ENCODE measurements at places on chromosomes 1 and 21.

DNA sequence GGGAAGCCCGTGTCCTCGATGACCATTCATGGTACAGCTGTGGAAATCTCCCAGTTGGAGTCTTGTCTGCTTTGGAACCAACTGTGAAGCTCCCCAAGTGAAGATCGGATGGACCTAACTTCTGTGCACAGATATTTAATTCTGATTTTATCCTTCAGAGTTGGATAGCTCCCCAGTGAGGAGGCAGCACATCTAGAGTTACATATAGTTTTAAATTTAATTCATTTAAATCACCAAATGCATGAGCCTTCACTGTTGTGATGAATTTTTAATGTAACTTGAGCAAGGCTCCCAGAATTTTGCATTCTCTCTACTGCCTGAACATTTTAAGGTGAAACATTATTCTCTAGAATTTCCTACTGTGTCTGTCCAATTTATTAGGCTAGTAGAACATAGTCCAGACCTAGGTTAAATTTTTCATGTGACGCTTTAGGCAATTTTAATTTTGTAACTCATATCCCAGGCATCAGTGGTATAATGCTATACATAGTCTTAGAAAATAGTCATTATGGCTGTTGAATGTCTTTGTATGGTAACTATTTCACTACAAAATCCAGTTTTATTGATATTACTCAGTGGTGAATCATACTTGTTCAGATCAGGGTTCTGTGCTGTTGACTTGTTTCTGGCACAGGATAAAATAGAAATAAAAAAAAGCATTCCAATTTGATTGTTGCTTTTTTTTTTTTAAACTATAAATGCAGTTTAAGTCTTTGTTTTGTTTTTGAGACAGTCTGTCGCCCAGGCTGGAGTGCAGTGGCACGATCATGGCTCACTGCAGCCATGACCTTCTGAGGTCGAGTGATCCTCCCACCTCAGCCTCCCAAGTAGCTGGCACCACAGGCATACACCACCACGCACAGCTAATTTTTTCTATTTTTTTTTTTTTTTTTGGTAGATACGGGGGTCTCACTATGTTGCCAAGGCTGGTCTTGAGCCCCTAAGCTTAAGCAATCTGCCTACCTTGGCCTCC, 66.9 kb downstream of the PRDM2 start:
- DNase-seq = peak; percentile 76

DNA sequence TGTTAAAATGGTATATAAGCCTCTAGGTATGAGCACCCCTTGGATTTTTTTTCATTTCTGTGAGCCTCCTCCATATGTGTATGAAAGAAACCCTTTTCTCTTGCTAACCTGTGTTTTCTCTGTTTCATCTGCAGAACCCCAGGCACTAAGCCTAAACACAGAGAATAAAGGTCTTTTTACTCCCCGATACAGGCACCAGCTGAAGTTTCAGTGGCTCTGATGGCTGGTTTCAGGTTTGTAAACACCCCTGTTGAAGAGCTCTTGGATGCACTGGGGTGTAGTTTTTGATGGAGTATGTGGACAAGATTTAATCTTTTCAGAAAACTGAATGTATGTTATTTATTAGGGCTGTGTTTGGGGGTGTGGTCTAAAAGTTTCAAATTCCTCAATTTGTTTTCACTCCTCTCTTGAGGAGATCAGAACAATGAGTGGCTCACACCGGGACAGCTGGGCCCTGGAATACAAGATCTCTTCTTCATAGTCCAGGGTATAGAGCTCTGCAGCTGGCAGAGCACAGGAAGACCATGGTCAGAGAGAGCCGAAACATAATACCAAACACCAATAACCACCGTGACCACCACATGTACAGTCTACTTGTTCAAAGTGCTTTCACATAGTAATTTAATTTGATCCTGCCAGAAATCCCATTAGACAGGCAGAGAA, 50.2 kb upstream of the VTCN1 start:
- DNase-seq = no peak

DNA sequence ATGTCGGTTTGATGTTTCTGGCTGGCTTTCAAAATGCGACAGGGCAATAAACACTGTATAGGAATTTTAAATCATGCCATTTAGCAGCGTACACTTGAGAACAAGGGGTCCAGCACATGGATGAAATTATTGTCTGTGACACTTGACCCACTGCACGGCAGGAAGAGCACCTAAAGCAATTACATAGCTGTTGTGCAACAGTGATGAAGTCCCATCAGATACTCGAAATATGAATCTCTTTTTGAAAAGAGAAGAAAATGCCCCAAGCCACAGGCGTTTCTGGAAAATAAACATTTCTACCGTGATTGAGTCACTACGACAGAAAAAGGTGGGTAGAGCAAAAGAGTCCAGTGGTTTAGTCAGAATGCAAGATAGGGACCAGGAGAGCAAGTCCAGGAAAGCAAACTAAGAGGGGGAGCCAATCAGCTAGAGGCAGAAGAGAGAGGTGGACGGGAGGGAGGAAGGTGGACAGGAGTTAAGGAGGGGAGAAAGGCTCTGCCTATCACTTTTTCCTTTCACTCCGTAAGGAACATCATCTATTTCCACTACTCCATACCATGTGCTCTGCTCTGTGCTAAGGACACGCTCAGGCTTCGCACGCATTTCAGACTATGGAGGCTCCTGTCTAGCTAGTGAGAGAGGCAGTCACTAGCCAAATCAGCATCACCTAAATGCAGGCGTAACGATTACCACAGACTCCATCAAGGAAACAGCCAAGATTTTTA, 6.4 kb downstream of the DSCAM start:
- no peak for DNase-seq

GRCh38 chr1:99369154-99369553, 104.9 kb downstream of the PLPPR4 start:
- DNase-seq = no peak

GRCh38 chr1:154730986-154731489, 123.1 kb upstream of the ADAR start:
- no peak for DNase-seq

DNA sequence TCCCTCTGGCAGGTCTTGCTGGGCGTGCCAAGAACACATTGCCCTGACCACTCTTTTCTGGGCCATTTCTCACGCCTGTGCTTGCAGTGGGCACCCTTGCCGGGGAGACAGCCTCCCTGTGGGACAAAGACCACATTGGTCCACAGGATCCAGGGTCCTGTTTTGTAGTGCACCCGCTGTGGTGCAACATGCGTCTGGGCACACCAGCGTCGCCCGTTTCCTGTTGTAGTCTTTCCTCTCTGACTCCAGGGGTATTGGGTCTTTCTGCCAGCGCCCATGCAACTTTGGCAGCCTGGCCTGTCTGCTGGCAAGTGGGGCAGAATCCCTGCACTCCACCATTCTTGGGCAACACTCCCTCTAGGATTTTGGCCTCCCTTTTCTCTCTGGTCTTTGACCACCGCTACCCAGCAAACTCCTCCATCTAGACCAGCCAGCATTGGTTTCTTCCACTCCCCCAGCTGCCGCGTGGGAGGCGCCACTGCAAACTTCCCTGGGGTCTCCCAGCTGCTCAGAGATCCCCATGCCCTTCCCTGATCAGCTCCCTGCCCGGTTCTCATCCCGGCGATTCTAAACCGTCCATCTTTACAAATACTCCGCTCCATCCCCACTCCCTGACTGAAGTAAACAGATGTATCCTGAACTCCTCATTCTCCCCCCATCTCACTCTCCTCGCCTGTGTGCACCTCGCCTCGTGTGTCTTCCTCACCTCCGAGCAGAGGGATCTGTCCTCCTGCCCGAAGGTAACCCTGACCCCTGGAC, 1.2 kb upstream of the TPRG1L start:
- no peak for DNase-seq

DNA sequence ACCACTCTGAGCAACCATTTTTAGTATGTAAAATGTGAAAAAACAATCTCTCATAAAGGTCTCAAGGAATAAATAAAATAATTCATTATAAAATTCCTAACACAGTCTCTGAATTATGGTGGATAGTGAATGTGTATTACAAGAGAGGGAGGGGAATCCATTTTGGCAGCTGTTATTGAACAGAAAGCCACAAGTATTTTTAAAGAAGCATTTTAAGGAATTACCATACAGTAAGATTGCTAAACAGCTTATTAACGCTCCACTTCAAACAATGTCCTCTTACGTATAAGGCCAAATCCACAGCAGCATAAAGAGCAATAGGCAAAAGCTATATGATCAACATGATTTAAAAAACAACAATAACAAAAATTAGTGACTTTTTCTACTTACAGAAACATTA, 18.4 kb downstream of the PIGK start:
- no peak for DNase-seq

GRCh38 chr21:42983103-42983502, 8.7 kb downstream of the PKNOX1 start:
- no peak for DNase-seq

DNA sequence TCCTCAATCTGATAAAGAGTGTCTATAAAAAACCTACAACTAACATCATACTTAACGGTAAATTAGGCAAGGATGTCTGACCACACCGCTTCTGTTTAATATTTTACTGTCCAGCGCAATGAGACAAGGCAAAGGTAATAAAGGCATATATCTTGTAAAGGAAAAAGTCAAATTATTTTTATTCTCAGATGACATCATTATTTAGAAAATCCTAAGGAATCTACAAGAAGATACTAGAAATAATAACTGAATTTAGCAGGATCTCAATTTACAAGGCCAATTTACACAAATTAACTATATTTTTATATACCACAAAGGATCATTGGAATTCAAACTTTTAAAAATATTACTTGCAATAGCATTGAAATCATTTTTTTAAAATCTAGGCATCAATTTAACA, 29.4 kb downstream of the GJA4 start:
- no peak for DNase-seq

All from HS-5 (cell line).